ENCODE measurements at places on chromosomes 16 and 17.

DNA sequence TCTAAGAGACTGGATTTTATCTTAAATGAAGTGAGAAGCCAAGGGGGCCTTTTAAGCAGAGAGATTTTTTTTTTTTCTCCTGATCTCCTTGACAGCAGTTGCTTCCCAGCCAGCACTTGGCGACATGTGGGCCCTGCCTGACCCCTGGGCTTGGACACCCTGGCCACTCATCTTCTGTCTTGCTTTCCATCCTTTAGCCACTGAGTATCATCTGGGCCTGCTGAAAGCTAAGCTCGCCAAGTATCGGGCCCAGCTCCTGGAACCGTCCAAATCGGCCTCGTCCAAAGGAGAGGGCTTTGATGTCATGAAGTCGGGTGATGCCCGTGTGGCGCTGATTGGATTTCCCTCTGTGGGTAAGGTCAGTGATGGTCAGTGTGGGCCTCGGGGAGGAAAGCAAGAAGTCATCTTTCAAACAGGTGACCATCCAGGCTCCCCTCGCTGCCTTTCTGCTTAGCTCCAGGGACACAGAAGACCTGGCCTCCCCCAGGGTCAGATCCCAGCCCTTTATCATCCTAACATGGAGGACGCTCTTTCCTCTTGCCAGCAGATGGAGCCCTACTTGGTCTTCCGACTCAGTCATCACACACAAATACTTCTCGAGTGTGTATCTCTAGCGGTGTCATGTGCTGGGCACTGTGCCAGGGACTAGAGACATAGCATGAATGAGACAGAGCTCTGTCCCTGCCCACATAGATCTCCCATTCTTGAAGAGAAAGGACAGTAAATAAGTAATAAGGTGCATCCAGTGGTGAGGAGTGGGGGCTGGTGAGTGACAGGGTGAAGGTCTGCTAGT, 6.1 kb downstream of the DRG2 start:
- no peak for DNase-seq

- no peak for DNase-seq
These were observed 40.9 kb downstream of the TK2 start for GRCh38 chr16:66508914-66509496.

GRCh38 chr16:75105306-75106061, 11.1 kb downstream of the LDHD start:
- no peak for DNase-seq

GRCh38 chr16:6510261-6510660, 822.4 kb upstream of the RBFOX1 start:
- DNase-seq, result no peak

DNA sequence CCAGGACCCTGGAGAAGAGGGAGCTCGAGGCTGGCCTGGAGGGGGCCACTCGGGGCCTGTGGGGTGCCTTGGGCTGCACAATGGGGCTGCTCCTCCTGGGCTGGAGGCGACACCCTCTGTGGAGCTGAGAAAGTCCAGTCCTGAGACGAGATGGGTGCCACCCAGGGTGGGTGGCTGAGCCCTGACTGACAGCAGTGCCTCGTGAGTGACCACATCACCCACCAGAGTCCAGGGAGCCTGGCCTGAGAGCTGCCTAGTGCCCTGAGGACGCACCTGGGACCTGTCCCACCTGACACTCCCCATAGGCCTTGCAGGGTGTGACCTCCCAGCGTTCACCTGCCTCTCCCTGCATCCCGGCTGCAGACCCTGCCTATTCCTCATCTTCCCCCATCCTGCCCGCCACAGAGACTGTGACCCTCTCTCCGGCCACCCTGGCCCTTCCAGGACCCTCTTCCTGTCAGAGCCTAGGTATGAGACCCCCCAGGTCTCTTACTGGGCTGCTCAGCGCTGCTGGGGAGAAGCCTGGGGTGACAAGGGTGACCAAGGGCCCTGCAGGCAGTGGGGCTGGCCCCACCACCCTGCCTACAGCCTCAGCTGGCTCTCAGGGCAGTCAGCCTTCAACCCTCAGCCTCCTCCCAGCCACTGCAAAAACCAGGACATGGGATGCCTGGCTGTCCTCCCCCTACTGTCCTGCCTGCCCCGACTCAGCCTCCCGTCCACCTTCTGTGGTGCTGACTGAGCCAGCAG, 41.2 kb downstream of the TNFRSF13B start:
- DNase-seq, result no peak

DNA sequence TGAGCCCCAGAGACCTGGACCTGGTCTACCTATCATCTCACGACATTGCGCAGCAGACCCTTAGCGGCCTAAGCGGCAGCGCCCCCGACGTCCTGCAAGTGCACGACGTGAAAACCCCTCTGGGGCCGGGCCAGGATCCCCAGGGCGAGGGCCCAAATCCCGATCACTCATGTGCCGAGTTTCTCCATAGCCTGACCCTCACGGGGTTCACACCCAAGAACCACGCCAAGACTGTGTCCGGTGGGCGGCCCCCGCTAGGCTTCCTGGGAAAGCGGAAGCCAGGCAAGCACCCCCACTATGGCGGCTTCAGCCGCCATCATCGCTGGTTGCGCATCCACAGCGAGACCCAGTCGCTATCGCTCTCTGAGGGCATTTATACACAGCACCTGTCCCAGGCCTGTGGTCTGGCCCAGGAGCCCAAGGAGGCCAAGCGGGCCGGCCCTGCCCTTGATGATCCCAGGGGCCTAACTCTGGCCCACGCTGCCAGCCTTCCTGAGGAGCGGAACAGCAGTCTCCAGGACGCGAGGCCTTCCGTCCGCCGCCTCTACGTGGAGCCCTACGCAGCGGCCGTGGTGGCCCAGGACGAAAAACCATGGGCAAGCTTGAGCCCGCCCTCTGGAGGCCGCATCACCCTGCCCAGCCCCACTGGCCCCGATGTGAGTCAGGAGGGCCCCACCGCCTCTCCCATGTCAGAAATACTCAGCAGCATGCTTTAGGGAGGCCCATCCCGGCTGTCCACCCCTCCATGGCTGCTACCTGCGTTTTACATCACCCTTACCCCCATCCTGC, 82.8 kb upstream of the NOG start:
- DNase-seq, result no peak

DNA sequence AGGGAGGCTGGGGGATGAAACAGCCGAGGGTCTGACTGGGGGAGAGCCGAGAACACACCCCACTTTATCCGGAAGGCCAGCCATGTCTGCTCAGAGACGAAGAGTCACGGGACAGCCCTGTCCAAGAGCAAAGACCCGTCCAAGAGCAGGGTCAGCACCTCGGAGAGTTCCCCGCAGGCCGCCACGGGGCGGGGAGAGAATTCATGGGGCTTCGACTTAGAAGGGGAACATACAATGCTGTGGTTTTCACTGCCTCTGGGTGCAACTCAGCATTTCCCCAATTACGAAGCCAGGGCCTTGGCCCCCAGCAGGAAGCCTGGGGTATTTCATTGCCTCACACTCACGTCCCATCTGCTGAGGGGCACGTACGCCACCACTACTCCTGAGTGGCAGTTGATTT, 59.3 kb downstream of the JPH3 start:
- no peak for DNase-seq

- DNase-seq, result no peak
These were observed 22.2 kb upstream of the NFATC3 start for GRCh38 chr16:68062910-68063393.

DNA sequence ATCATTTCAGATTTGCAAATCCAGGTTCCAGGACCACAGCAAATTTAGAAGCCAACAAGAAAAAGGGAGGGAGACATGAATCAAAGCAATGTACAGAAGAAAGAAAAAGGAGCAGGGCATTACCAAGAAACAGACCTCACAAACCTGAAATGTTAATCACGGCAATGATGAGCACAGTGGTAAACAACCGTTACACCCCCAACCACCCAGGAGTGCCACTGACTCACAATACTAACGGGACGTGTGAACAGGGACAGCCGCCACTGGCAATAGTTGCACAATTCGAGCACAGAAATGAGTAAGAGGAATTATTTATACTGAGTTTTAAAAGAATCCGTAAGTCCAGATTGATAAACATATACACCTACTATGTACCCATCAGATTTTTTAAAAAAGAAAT, 13.8 kb downstream of the USP22 start:
- DNase-seq, result peak; percentile 62

- DNase-seq, result peak; percentile 38
These were observed 41.1 kb downstream of the FTO start for GRCh38 chr16:53745086-53745485.

DNA sequence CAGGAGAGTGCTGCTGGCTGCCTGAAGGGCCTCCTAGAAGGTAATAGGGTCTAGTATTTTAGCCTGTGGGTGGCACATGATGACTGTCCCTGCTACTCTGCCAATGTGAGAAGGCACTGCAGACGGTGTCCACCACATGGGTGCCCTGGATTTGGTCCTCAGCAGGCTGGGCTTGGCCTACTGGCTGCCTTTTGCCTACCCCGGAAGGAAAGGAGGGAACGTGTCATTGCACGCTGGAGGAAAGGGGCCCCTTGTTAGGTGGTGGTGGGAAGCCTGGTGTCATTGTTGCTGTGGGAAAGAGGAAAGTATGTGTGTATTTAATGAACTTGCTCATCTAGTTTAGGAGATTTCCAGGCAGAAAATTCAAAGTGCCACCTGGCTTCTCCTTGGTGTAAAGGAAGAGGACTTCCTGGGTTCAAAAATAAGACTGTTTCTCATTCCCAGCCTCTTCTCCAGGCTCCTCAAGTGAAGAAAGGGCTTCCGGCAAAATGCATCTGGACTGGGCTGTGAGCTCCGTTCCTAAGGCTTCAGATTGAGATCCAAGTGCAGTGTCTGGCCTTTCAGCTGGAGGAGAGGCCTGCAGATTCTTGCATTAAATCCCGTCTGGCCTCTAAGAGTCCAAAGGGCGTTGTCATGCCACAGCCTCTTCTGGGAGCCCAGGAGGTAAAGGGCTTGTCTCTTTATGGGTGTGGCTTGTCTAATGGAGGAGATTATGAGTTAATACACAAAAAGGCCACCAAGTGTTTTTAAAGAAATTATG, 55.1 kb downstream of the RPTOR start:
- DNase-seq, result no peak
